Cerebellar nuclear complex (tissue), 1 donor: ENCODE measurements at places on chromosomes 5 and 9.
A peak's percentile ranks its signal among the peaks of the same experiment; 100 is the strongest.

- DNase-seq, result no peak
Measured at GRCh38 chr5:10933121-10933520, 172.1 kb upstream of the DAP start.

GRCh38 chr5:134240421-134240962, 14.6 kb upstream of the PPP2CA start:
- peak; percentile 32 for DNase-seq

DNA sequence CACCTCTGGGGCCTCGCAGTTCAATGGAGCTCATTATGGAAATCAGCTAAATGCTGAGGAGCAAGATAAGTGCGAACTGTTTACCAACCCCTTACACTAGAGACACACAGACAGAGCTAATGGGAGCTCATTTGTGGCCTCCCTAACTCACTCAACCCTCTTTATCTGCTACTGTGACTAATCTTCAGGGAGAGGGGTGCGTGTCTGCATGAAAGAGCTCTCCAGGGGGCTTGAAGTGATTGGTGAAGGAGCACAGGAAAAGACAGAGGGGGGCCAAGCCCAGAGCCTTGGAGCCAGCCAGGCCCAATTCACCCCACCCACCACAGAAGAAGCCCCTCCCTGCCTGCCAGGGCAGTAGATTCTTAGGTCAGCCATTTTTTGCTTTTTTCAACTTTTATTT, 466.8 kb upstream of the BRINP1 start:
- no peak for DNase-seq

- no peak for DNase-seq
Measured at GRCh38 chr5:115414406-115415142, 118.1 kb upstream of the CCDC112 start.

DNA sequence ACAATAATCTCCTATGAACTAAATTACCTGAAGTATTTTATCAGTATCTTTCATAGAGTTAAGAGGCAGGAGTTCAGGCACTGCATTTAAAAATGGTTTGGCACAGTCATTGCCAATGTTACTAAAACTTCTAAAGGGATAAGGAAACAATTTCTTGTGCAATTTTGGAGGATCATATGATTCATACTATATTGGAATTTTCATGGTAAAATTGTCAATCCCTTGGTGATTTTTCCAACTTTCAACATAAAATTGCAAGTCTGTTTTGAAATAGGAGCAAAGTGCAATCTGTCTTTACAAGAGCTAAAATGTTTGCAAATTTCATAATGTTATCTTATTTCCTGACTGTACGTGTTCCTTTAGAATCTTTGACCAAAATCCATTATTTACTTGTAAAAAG, 211.1 kb downstream of the DMRTA1 start:
- no peak for DNase-seq

DNA sequence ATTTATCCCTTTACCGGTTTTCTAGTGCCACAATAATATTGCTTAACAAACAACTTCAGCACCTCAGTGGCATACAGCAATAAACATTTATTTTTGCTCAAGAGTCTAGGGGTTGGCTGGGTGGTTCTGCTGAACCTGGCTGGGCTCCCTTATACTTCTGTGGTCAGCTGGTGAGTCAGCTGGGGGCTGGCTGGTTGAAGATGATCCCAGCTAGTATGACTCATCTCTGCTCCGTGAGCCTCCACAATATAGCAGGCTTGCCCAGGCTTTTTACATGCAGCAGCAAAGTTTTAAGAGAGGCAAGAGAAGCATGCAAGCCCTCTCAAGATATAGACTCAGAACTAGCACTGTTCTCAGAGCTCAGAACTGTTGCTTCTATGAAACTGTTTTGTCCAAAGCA, 523.5 kb upstream of the CLINT1 start:
- no peak for DNase-seq

- DNase-seq, result no peak
Measured at GRCh38 chr5:1537603-1538154, 13.9 kb upstream of the LPCAT1 start.

- no peak for DNase-seq
Measured at GRCh38 chr5:172556971-172557461, 84.0 kb upstream of the NEURL1B start.
